GM23338 (cell line): ENCODE measurements at places on chromosomes 4 and X. TPM values are rescaled to one million over a fixed set of nuclear protein-coding genes. Genes with fewer than 3 reads are reported as not detected.

The GPR143 gene
- 13.0 and 17.2 TPM in 2 replicates for total RNA-seq

The NOCT gene
- 58.3 and 76.6 TPM in 2 replicates for total RNA-seq

The BST1 gene
- total RNA-seq: 1.4 and 1.8 TPM in 2 replicates

DNA sequence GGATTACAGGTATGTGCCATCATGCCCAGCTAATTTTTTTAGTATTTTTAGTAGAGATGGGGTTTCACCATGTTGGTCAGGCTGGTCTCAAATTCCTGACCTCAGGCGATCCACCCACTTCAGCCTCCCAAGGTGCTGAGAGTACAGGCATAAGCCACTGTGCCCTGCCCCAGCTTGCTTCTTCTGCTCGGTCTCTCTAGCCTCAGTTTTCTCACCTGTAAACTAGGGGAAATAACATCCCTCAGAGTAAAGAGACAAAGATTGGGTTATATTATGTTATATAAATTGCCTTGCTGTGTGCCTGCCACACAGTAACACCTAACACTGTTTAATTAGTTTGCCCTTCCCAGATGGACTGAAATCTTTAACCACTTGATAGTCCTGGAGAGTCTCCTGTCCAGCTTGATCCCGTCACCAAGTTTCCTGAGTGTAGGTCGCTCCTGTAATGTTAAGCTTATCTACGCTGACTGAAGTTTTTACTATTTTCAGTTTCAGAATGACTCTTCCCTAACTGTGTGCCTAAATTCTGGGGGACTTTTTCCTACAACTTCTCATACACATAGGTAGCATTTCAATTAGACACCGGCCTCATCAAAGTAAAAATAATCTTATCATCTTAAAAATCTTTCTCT is 412.7 kb upstream of the TENM3 start:
- no peak overlapping the region for H3K4me3 ChIP-seq
- H3K36me3 ChIP-seq: no peaks in the 10 kb centered on the region
- H3K27ac ChIP-seq: no peak overlapping the region
- no peak for DNase-seq
- no peaks in the 10 kb centered on the region for H3K27me3 ChIP-seq

The FANCB gene
- total RNA-seq: 8.8 and 16.8 TPM in 2 replicates

The TASL gene
- total RNA-seq: not detected in 2 replicates

GRCh38 chr4:119209077-119209476 is 3.4 kb upstream of the USP53 start:
- H3K27ac ChIP-seq: no peak overlapping the region
- DNase-seq: no peak
- no peaks in the 10 kb centered on the region for H3K27me3 ChIP-seq
- no peaks in the 10 kb centered on the region for H3K36me3 ChIP-seq
- H3K4me1 ChIP-seq: peaks cover 29% of the 10 kb centered on the region
- no peak overlapping the region for H3K4me3 ChIP-seq

The PAGE4 gene
- total RNA-seq: not detected in 2 replicates

DNA sequence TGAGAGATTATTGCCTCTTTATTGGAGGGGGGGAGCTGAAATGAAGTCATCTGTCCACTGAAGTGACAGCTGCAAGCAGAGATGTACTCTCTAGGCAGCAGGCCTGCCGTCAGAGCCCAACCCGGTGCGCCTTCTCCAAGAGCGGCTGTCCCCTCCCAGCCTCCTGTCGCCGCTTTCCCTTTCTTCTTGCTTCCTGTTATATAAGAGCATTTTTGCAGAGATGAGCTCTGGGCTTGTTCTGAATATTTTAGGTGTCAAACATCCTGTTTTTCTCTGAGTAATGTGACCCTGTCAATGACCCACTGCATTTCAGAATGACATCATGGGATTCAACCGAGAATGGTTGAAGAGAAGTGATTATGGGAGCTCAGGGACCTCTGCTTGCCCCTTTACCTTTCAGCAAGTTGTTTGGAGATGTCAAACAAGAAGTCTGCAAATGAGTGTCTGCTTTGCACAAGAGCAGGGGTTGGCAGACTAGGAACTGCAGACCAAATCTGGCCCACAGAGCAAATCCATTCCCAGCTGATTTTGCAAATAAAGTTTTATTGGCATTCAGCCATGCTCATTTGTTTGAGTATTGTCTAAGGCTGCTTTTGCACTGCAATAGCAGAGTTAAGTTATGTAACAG is 79.9 kb downstream of the SLC9A6 start:
- no peak overlapping the region for H3K27ac ChIP-seq
- no peaks in the 10 kb centered on the region for H3K36me3 ChIP-seq
- no peak overlapping the region for H3K4me3 ChIP-seq
- H3K4me1 ChIP-seq: no peaks in the 10 kb centered on the region

DNA sequence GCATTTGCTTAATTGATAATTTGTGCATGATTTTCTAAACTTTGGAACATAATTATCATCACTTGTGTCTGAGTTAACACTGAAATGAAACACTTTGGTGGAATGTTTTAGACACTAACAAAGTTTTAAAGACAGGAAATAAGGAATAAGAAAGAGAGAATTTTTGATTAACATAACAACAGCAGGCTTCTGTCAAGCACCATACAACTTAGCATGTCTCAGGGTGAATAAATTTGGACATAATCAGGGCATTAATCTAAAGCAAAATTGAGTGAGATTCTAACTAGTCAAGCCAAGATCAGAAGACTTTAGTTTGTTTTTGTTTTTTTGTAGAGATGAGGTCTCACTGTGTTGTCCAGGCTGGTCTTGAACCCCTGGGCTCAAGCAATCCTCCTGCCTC is 28.1 kb upstream of the DUSP21 start:
- H3K4me1 ChIP-seq: no peaks in the 10 kb centered on the region
- H3K4me3 ChIP-seq: no peak overlapping the region
- no peak overlapping the region for H3K27ac ChIP-seq
- DNase-seq: no peak
- H3K27me3 ChIP-seq: no peaks in the 10 kb centered on the region
- no peaks in the 10 kb centered on the region for H3K36me3 ChIP-seq

The NOA1 gene
- 39.5 and 50.2 TPM in 2 replicates for total RNA-seq

The EPHA5 gene
- 0.12 and 0.24 TPM in 2 replicates for total RNA-seq

GRCh38 chr4:159779716-159780115 is 676.8 kb downstream of the RAPGEF2 start:
- no peaks in the 10 kb centered on the region for H3K4me1 ChIP-seq
- H3K4me3 ChIP-seq: no peak overlapping the region
- no peak overlapping the region for H3K27ac ChIP-seq
- H3K36me3 ChIP-seq: no peaks in the 10 kb centered on the region
- DNase-seq: no peak
- H3K27me3 ChIP-seq: no peaks in the 10 kb centered on the region

- H3K27ac ChIP-seq: no peak overlapping the region
- H3K4me3 ChIP-seq: no peak overlapping the region
- no peaks in the 10 kb centered on the region for H3K4me1 ChIP-seq
- DNase-seq: no peak
- no peaks in the 10 kb centered on the region for H3K27me3 ChIP-seq
Observed at GRCh38 chr4:120844528-120844921, 78.0 kb downstream of the PRDM5 start.

DNA sequence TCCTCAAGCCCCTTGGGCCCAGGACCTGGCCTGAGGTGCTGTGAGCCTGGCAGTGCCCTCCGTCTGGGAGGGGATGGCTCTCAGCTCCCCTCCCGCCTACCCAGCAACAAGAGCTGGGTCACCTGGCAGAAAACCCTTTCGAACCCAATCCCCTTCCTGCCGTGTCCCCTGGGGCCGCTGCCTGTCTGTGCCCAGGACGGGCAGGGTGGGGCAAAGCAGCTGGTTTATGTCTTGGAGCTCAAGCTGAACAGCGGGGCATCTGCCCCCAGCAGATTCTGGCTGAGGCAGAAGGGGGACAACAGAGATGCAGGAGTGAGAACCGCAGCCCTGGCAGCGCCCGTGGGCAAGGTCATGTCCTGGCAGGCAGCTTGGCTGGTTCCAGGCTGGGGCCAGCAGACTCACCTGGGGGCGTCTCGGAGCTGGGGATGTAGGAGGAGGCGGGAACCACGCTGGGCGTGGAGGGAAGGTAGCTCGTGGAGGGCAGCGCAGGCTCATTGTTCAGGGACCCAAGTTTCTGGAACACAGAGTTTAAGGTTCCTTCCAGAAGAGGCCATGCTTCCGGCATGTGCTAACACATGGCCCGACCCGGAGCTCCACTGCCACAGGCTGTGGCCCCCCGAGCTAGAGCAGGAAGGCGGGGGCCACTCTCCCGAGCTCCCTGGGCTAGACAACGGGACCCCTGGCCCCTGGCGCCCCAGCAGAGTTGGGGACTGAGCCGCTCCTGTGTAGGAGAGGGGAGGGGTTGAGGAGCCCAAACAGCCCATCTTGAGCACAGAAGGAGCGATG is 24.2 kb downstream of the NELFA start:
- H3K4me3 ChIP-seq: no peak overlapping the region
- H3K36me3 ChIP-seq: no peaks in the 10 kb centered on the region; the same call in 1 of the 2 replicates
- no peak overlapping the region for H3K27ac ChIP-seq

The OTC gene
- total RNA-seq: not detected in 2 replicates

GRCh38 chr4:122328893-122329292 is 49.9 kb upstream of the ADAD1 start:
- no peaks in the 10 kb centered on the region for H3K27me3 ChIP-seq
- no peaks in the 10 kb centered on the region; the same call in 1 of the 2 replicates for H3K36me3 ChIP-seq
- H3K27ac ChIP-seq: no peak overlapping the region
- no peaks in the 10 kb centered on the region for H3K4me1 ChIP-seq
- DNase-seq: no peak

The SPANXN2 gene
- not detected in 2 replicates for total RNA-seq

DNA sequence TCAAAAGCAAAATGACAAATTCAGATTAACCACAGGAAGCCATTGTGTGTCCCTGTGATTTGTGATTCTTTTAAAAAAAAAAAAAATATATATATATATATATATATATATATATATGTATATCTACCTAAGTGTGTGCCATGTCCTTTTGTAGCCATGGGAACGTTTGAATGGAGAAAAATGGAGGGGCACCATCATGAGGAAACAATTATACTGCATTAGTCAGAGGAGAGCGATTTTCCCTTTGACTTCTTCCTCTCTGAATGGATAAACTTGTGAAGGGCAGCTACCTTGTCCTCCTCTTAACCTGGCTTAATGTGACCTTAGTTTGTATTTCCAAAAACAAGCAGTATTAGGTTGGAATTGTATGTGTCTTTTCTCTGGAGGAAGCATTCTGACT is 23.3 kb upstream of the CBLL2 start:
- H3K27ac ChIP-seq: no peak overlapping the region
- H3K36me3 ChIP-seq: no peaks in the 10 kb centered on the region
- no peaks in the 10 kb centered on the region for H3K27me3 ChIP-seq
- DNase-seq: no peak

DNA sequence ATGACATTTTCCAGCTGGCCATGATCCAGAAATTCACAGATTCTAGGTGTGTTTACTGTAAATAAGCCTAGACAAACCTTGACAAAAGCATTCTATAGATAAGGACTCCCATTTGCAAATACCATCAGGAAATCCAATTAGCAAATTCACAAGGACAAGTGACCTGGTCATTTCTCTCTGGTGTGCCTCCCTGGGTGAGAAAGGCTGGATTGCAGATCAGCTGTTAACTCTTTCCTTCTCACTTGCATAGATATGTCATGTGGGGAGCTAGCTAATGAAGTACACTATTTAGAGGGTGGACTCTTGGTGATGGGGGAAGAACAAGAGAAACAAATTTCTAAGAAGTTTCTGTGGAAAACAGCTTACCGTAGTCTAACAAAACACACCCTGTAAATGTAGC is 58.9 kb downstream of the MOSPD2 start:
- no peak overlapping the region for H3K27ac ChIP-seq
- H3K36me3 ChIP-seq: no peaks in the 10 kb centered on the region
- H3K4me1 ChIP-seq: no peaks in the 10 kb centered on the region
- DNase-seq: no peak
- no peak overlapping the region for H3K4me3 ChIP-seq
- no peaks in the 10 kb centered on the region for H3K27me3 ChIP-seq

DNA sequence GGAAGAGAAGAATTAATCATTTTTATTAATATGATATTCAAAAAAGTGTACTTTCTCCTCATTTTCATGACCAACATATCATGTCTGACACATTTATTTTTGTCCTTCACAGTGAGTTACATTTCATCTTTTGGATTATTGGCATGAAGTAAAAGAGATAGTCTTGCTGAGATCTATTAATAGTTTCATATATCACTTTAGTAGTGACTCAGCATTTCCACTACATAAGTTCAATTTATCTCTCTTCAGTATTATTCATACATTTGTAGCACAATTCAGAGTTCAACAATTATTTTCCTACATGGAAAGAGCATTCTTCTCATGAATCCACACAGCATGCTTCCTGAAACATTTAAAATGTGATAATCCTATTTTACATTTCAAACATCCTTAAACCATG is 1461.1 kb downstream of the TECRL start:
- no peaks in the 10 kb centered on the region for H3K27me3 ChIP-seq
- no peak overlapping the region for H3K27ac ChIP-seq
- no peaks in the 10 kb centered on the region for H3K36me3 ChIP-seq
- no peak for DNase-seq
- H3K4me3 ChIP-seq: no peak overlapping the region
- peaks cover 10% of the 10 kb centered on the region for H3K4me1 ChIP-seq

GRCh38 chr4:173990126-173990868 is 293.2 kb downstream of the FBXO8 start:
- H3K27me3 ChIP-seq: no peaks in the 10 kb centered on the region
- peak; percentile 77 for DNase-seq

The MSANTD1 gene
- 1.0 and 1.2 TPM in 2 replicates for total RNA-seq

DNA sequence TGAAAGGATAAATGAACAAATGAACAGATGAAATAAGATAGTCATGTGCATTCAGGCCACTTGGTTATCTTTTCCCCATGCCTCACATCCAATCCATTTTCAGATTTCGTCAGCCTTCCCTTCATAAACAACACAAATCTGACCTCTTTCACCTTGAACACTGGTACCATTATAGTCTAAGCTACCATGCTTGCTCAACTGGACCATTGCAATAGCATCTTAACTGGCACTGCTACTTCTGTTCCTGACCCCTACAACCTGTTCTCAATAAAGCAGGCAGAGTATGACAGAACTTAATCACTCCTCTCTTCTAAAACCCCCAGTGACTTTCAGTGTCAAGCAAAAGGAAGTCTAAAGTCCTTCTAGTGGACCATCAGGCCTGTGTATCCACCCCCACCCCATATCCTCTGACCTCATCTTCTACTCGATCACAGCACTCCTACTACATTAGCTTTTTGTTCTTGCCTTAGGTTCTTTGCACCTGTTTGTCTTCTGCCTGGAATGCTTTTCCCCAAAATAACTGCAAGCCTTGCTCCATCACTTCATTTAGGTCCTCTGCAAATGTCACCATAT is 40.7 kb downstream of the LARP7 start:
- H3K4me1 ChIP-seq: peaks cover 10% of the 10 kb centered on the region
- H3K27me3 ChIP-seq: no peaks in the 10 kb centered on the region
- no peaks in the 10 kb centered on the region for H3K36me3 ChIP-seq
- H3K27ac ChIP-seq: no peak overlapping the region
- DNase-seq: no peak

DNA sequence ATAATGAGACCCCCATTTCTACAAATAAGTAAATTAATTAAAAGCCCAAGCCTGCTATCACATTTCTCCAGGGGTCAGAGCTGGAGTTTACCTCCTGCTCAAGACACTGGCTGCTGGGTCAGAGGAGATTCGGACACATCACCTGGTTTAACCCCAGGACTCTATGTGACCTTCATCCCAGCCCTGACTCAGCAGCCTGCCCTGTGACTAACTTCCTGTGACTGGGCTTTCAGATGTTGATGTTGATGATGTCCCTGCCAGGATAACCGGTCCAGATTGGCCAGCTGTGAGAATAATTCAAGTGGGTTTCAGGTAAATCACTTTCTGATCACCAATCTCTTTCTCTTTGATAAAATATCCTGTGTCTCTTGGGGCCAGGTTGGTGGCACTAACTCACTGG is 102.4 kb upstream of the MAML3 start:
- no peak overlapping the region for H3K4me3 ChIP-seq
- DNase-seq: no peak
- no peak overlapping the region for H3K27ac ChIP-seq
- H3K27me3 ChIP-seq: peaks cover 18% of the 10 kb centered on the region
- peaks cover 36% of the 10 kb centered on the region for H3K4me1 ChIP-seq
